ENCODE measurements at places on chromosomes 2 and 18.

DNA sequence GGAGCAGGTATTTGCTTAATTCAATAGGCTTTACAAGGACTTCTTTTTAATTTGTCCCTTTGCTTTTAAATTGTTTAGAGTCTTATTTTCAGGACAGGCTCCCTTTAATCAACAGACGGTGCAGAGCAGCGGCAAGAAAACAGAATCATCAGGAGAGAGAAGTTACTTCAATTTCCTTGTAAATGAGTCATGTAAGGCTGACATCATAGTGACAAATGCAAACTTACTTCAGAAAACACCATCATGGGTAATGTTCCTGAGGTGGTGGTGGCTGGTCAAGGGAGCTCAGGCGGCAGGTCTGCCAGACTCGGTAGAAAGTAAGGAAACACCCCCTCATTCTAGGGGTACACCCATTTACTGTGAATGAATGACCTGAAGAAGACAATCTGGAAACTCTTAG is 395.1 kb downstream of the FBXO15 start:
- no peak for DNase-seq

DNA sequence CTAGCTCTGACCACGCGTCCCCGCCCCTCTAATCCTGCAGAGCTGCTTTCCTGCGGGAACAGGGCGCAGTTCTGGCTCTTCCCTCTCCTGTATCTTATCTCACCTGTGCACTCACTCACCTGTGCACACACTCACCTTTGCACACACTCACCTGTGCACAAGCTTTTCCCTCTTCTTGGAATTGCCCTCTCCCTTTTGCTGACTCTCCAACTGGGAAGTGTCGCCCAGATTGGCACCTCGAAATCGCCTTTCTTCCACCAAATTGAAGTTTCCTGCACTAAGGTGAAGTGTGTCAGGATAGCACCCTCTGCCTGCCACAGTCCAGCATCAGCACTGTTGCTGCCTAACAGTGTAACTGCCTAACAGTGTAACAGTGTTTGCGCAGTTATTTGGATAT is 566 bp upstream of the CMPK2 start:
- peak; percentile 44 for DNase-seq

- DNase-seq, result no peak
Observed at GRCh38 chr2:203077451-203077850, 62.8 kb downstream of the NBEAL1 start.

DNA sequence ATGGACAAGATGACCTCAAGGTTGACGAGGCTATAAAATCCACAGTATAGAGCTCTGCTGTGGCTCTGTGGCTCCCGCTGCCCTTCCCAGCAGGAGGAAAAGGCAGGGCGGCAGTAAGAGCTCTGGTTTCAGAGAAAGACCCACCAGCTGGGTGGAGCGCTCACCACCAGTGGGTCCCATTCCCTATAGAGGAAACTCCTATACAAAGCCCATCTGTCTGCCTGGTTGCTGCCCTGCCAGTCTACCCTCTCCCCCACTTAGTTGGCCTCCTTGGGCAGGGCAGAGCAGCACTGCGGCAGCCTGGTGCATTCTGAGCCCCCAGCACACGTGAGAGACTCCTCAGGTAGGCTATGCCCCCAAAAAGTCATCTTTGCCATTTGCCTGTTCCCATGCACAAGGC is 26.5 kb downstream of the TNS1 start:
- no peak for DNase-seq

DNA sequence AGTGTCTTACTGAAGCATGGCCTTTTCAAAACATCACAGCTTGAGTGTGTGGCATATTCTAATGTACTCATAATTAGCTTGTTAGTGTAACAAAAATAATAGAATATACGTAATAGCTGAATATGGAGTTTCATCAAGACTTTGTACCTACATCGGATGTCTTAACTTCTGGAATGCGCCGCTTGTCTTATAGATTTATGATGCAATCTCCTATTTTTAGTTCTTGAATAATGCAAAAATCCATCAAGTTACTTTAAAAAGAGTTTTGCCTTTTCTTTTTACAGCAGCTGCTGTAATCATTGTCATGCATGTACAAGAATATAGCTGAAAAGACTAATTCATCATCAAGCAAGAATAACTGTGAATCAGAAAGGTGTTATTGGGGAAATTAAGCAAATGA is 140.7 kb upstream of the SCN7A start:
- no peak for DNase-seq

- no peak for DNase-seq
Observed at GRCh38 chr2:222576171-222577081, 79.5 kb downstream of the FARSB start.

GRCh38 chr2:590214-591175 is 86.7 kb downstream of the TMEM18 start:
- no peak for DNase-seq

- no peak for DNase-seq
Observed at GRCh38 chr2:195768431-195768830, 111.4 kb downstream of the SLC39A10 start.

- DNase-seq, result no peak
Observed at GRCh38 chr2:233800208-233800607, 22.1 kb downstream of the MROH2A start.

GRCh38 chr2:64857581-64858471 is 131.4 kb upstream of the SLC1A4 start:
- DNase-seq, result no peak

- DNase-seq, result peak; percentile 52
Observed at GRCh38 chr2:122191331-122191730, 435.9 kb downstream of the TSN start.

- DNase-seq, result peak; percentile 4
Observed at GRCh38 chr2:114201781-114202180, 240.7 kb upstream of the DPP10 start.

- peak; percentile 50 for DNase-seq
Observed at GRCh38 chr2:47254464-47254863, 99.4 kb upstream of the STPG4 start.

GRCh38 chr2:24836706-24837105 is 43.5 kb downstream of the CENPO start:
- no peak for DNase-seq

DNA sequence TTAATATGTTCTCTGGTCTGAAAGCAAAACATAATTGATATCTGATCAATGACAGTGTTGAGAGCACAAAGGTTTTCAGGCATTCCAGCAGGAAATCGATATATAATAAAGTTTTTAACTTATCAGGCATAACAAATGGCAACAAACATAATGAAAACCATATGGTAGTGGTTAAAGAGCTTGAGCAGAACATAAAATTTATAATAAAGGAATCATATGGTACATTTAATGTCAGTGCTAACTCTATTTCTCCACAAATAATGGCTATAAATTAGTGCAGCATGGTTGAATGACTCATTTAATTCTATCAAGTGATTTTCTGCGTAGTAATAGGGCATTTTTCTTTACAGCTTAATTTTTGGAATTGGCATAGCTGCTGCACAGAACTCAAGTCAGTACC is 306.2 kb downstream of the FSIP2 start:
- no peak for DNase-seq

Measured in NAMALWA (cell line).